Liver (tissue), 10 donors: ENCODE measurements at places on chromosomes 6 and 20.

GRCh38 chr20:44768854-44769480 lies 23.3 kb downstream of the KCNK15 start:
- DNase-seq: no peak

DNA sequence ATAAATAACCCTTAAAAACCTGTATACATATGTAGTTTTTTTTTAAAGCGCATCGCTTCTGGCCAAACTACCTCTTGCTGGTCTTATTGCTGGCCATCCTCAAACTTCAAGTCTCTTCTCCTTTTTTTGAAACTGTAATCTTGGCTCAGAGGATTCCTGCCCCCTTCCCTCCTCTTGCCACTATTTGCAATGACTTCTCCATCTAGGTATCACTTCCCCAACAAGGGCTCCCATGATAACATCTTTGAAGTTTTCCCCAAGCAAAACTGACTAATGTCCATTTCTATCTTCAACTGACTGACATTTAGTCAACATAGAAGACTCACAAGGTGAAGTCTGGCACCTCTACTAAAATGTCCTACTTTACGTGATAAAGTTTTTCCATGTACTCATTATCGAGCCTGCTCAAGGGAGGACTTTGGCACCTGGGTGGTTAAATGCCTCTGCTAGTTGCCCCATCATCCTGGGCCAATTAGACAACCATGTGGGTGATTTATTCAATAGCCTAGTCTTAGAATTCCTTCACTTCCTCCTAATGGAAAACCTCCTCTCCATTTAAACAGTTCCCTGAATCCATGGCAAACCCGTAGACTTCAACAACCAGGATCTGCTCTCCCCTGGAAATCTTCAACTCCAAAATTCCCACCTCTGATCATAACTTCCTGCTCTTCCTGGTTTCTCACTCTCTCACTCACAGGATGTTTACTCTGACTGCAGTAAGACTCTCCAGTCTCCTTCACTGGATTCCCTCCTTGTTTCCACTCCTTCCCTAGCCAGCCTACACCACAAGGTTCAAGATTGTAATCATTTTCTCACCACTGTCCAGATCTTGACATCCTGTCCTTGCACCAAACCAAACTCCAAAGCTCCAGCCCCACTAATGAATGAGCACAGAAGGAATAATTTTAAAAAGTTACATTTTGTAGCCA lies 9.4 kb upstream of the PLAGL1 start:
- DNase-seq: no peak

DNA sequence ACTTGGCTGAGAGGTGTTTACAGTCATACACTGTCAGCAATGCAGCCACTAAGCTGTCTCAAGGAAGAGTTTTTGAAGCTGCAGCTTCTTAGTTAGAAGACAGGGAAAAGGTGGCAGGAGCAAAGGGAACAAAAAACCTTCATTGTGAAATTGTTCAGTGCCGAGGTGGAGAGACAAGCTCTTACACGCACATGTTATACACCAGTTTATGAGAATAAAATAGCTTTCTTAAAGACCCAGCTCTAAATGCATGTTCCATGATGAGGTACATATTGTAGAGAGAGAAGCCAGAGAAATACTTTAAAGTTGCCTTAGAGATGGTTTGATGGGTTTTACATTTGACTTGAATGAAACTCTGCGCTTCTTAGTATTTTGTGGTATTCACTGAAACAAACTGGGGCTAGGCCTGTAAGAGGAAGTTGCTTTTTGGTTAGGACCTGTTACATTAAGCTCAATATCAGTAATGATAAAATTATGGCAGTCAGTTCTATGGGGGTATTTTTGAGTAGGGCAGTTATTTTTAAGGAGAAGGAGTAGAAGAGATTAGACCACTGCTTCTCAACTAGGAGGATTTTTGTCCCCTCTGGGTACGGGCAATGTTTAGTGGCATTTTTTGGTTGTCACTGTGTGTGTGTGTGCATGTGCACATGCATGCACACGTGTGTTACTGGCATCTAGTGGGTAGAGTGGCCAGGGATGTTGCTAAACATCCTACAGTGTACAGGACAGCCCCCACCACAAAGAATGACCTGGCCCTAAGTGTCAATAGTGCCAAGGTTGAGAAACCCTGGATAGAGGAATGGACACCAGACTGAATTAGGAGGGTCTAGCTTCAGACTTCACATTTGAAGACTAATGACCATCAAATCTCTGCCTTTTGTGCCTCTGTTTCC lies 9.8 kb downstream of the NEDD9 start:
- DNase-seq: no peak

DNA sequence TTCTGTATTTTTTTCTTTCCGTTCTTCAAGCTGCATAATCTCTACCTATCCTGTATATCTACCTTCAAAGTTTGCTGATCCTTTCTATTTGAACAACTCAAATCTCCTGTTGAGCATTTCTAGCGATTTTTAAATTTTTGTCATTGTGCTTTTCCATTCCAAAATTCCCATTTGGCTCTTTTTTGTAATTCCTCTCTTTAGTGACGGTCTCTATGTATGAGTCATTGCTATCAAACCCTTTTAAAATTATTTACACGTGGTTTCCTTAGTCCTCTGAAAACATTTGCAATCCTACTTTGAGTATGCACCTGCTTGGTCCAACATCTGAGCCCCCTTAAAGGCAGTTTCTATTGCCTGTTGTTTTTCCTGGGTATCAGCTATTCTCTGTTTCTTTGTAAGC lies 100.5 kb upstream of the FOXC1 start:
- DNase-seq: no peak

- DNase-seq: no peak
Observed at GRCh38 chr20:13825465-13825864, 40.6 kb downstream of the NDUFAF5 start.

- DNase-seq: no peak
Observed at GRCh38 chr20:438571-439469, 23.5 kb downstream of the TBC1D20 start.

GRCh38 chr6:149948011-149948410 lies 6.2 kb downstream of the ULBP2 start:
- no peak for DNase-seq

GRCh38 chr20:37357481-37358365 lies 11.8 kb downstream of the SRC start:
- DNase-seq: no peak

- DNase-seq: no peak
Observed at GRCh38 chr6:109304284-109305015, 77.8 kb downstream of the CD164 start.

DNA sequence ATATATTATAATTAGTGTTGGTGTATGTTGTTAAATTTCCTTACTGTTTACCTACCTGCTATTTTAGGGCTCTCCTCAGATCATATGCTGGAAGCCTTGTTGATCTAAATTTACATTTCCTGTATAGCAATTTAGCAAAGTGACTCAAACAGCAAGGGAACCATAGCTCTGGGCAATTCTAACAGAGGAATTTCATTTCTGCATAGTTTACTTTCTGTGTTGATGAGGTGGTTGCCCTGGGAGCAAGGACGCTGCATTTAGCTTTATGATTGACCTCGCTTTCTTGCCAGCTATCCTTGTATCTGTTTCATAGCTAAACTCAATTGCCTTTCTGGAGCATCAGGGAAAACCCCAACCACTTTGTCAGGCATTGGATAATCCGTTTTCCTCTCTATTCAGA lies 810.8 kb downstream of the GRIK2 start:
- no peak for DNase-seq

DNA sequence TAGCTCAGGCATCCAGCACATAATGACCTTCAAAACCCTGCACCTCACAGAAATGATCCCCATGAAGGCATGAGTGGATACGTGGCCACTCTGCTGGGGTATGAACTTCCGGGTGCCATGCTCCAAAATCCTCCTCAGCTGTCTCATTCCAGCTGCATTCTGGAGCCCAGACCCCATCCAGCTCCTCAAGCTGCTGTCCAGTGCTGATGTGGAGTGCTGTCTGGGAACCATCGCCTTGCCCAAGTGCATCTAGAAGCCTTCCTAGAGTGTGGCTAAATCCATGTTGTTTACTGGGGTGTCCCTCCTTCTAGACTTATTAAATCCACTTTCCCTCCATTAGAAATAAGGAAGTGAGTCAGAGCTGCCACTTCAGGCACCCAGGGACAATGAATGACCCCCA lies 130.8 kb upstream of the PTPRT start:
- DNase-seq: no peak

DNA sequence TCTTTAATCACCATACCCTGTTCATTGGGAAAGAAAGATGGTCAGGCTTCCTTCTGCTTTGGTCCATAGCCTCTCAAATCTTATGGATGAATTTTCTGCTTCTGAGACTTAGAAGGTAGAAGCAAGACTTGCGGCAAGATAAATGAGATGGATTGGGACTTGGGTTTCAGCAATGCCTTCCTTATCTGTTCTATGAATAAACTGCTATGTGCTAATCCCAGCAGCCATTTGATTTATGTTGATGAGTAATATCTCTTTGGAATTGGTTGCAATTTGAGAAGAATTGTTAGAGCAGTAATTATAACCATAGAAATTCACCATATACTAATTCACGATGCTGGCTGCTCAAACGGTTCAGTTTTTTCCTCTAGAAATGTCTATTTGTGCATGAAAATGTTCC lies 48.3 kb downstream of the TXLNB start:
- DNase-seq: no peak

GRCh38 chr6:241336-241865 lies 50.9 kb upstream of the DUSP22 start:
- no peak for DNase-seq

DNA sequence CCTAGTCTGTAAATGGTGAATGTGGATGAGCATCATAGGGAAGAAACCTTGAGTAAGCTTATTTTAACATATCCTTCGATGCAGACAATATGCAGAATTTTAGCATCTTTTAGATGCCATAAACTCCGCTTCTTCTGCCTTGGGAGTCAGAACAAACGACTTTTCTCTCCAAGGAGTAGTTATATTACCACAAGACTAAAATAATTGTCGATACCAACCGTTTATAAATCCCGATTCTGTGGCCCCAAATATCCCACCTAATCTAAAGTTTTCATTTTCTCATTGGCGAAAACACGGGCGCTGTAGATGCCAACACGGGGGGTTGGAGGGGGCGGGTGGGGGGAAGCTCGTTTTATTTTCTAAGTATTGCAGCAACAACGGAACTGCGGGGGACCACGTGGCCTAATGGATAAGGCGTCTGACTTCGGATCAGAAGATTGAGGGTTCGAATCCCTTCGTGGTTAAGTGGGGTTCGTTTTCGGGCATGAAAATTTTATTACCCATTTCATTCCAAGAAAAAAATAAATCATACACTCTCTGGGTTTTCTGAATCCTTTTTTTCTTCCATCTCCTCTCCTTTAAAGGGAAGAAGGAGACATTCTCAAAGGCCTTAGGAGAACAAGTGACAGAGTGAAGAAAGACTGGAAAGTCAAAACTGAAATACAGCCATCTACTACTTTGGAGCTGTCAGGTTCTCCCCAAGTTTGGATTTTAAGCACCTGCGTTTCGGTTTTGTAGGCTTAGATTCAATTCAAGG lies 65.5 kb upstream of the BTN3A2 start:
- DNase-seq: no peak

DNA sequence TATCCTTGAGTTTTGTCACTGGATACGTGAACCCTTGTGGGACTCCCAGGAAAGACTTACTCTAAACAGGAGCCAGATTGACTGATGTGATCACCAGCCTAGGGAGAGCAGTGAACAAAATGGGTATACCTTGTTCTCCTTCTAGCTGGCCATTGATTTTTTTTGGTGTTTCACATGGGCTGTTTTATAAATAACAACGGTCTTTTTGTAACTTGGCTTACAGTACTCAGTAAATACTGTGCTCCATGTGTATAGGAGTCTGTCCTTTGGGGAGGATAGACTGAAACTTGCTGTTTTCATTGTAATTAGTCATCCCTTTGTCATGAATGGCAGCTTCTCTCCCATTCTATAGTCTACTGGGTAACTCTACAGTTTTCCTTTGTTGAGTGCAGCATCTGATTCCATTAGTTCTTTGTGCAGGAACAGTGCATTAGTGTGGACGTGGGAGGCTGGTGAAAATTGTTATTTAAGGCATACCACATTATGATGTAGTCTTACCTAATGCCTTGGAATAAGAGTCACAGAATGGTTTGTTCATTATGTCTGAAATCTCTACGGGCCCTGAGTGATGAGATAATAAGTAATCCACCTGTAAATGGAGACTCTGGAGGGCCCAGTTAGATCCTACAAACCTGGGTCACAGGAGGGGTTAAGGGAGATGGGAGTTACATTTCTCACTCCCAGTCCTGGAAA lies 89.5 kb downstream of the TIAM2 start:
- DNase-seq: no peak

- no peak for DNase-seq
Observed at GRCh38 chr20:20668639-20669038, 43.8 kb downstream of the RALGAPA2 start.

GRCh38 chr20:56171087-56172012 lies 77.2 kb upstream of the MC3R start:
- no peak for DNase-seq

- no peak for DNase-seq
Observed at GRCh38 chr6:155444120-155444917, 11.3 kb downstream of the NOX3 start.

- no peak for DNase-seq
Observed at GRCh38 chr6:144211160-144211559, 60.8 kb downstream of the STX11 start.

DNA sequence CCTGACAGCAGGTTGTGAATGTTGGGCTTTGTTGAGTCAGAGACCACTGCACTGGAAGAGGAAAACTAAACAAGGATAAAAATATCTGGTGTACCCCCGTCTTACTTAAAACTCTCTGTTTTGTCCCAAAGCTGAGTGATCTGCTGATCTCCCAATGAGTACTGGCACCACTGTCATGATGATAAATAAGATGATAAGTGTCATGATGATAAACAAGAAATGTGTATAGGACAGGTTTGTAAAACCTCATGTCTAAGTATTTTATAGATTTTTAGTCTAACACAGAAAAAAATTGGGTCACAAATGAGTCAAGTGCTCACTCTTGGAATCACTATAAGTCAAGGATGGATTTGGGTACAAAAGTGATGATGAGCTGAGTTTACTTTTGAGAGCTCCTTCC lies 8.5 kb upstream of the SIM1 start:
- no peak for DNase-seq

DNA sequence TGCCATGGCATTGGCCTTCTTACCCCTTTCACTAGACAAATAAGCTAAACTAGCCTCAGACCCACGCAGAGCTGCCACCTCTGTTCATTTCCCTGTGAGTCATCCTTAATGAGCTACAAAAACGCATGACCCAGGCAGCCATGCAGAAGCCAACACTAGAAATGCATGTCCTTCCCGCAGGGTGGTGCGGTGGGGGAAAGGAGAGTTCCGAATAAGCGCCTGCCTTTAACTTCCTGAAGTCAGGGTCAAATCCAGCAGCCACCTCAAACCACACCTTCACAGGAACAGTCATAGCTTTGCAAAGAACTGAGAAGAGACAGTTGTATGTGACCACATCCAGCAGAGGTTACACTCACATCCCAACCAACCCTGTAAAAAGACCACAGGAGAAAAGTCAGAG lies 40.4 kb downstream of the IRF4 start:
- no peak for DNase-seq
